Stimulated activated naive CD4-positive, alpha-beta T cell treated with Interleukin-2 at 50 U/mL for 16 hours (primary cell): ENCODE measurements at places on chromosomes 3 and 15.

DNA sequence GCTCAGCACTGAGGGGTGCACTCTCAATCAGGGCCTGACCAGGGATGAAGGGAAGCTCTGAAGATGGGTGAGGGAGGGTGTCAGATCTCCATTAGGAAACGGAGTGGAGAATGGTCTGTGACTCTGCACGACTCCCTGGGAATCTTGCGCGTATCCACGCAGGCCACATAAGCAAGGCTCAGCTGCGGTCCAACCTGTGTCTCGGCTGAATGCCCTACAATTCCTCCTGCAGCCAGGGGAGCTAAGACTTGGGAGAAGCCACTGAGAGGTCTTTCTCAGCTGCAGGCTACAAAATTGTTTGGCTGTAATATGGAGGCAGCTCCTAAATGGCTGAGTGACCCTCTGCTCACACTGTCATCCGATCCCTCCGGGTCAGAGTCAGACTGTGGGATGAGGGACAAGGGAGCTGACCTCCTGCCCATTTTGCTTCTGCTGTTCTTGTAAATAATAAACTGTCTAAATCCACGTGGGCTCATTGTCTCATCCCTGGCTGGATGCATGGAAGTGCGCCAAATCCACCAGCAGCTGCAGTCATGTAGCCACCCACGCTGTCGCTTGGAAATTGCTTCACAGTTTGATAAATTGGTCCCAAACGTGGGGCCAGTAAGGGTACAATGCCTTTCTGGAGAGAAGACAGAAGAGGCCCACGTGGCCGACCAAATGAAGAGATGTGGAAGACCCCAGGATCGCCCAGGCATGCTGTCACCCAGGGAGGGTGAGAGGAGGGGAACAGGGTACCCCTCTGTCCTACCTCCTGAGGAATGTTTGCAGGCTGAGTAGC, 30.5 kb downstream of the ALS2CL start:
- DNase-seq: no peak

- DNase-seq: no peak
These were observed 329.2 kb upstream of the LRRC3B start for GRCh38 chr3:26293329-26293844.

DNA sequence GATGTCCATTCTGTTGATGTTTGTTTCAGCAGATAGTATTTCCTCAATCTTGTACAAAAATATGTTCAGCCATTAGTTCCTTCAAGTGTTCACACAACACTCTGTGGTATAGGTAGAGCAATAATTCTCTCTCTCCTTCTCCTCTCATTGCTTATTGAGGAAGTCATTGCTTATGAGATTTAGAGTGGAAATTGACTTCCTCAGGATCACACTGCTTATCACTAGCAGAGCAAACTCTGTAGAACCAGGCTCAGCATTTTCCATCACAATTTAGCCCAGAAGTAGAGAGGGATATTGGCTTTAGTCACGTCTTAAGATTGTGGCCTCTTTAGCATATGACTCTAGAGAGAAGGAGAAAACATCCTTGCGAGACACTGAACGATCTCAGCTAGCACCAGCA, 31.2 kb downstream of the RAB11A start:
- DNase-seq: no peak

- DNase-seq: no peak
These were observed 114.6 kb upstream of the ETV5 start for GRCh38 chr3:186223476-186223875.

DNA sequence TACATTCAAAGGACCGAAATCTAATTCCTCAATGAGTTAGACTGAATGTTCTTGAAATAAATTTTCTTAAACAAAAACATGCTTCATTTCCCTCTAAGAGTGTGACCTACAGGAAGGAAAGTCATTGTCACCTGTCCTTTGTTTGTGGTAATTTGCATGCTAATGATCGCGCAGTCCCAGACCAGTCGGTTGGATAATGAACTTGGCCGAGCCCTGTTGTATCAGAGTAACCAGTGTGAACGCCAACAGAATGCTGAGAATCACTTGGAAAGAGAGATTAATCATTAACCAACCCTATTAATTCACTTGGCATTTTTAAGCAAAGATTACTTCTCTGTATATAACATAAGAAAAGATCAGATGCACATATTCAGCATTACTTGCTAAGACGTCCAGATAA, 8.1 kb upstream of the ARNT2 start:
- DNase-seq: no peak
